OCI-M1 (cell line): ENCODE measurements at places on chromosomes 7 and 10.

GRCh38 chr7:142847353-142847752 is 7.5 kb upstream of the EPHB6 start:
- no peak for DNase-seq

DNA sequence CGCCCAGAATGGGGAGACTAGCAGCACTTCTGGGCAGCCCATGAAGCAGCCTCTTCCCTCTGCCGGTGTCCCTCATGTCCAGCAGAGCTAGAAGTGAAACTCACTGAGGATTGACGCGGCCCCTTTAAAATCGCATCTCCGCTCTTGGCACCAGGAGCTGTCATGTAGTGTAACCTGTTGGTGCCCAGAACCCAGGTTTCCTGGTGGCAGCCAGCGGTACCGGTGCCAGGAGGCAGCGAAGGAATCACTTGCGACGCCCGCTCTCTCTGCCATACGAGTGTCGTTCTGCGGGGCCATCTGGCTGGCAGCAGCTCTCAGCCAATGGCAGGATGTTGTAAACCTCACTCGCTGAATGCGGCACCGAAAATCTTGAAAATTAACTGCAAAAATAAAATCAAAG is 82.7 kb downstream of the CUX1 start:
- DNase-seq: no peak

GRCh38 chr10:103463499-103463898 is 4.8 kb upstream of the CALHM1 start:
- DNase-seq: no peak

GRCh38 chr10:22893781-22894180 is 34.1 kb upstream of the ARMC3 start:
- peak; percentile 48 for DNase-seq

- DNase-seq: no peak
These were observed 41.4 kb upstream of the SNX10 start for GRCh38 chr7:26250239-26250638.
